Stimulated activated CD4-positive, alpha-beta T cell treated with anti-CD3 and anti-CD28 coated beads, Interleukin-1b, Interleukin-23, amount 100 ng/mL, for 1 hour (primary cell): ENCODE measurements at places on chromosomes 7 and 10.

GRCh38 chr7:129169171-129169671 is 19.2 kb upstream of the SMO start:
- no peak for DNase-seq

GRCh38 chr7:90211391-90212148 is at the start of gene STEAP2:
Gene STEAP2 (plus strand): TSS chr7:90211740. CDS start chr7:90225083, 13,343 bp downstream.
- no peak for DNase-seq

DNA sequence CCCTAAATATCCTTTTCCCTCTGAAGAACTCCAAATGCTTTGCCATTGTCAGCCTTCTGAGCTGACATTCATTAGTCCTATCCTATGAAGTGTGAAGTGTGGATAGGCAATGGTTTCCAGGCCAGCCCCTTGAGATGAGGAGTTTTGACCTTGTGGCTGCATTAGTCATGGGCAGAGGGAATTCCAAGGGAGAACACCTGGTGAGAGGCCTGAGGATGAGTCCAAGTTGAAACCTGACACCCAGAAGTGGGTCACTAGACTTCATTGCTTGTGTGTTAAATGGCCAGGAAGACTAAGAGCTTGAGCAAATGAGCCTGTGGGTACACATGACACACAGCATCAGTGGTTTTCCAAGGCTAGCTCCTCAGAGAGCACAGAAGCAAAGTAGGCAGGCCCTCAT is 260.8 kb downstream of the SKAP2 start:
- no peak for DNase-seq

- no peak for DNase-seq
Observed at GRCh38 chr7:106064771-106065574, 47.1 kb downstream of the SYPL1 start.

- no peak for DNase-seq
Observed at GRCh38 chr7:151923097-151923876, 33.0 kb upstream of the GALNTL5 start.

- DNase-seq = no peak
Observed at GRCh38 chr7:137999496-138000080, 2.3 kb downstream of the CREB3L2 start.

DNA sequence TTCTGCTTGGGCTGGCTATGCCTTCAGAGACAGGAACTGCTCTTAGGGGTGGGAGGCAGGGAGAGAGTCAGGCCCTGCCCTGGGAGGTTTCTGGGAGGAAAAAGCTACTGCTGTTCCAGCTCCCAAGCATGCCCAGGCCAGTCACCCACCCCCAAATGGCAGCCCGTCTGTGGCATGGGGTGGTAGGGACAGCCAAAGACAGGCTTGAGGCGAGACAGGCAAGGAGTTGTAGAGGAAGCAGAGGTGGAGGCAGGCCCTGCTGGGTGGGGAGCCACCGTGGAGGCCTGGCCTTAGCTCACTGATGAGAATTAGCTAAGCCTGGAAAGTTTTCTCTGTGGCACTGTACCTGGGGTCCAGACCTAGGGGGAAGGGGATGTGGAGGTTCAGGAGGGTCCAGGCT is 6.6 kb upstream of the SAMD8 start:
- no peak for DNase-seq

DNA sequence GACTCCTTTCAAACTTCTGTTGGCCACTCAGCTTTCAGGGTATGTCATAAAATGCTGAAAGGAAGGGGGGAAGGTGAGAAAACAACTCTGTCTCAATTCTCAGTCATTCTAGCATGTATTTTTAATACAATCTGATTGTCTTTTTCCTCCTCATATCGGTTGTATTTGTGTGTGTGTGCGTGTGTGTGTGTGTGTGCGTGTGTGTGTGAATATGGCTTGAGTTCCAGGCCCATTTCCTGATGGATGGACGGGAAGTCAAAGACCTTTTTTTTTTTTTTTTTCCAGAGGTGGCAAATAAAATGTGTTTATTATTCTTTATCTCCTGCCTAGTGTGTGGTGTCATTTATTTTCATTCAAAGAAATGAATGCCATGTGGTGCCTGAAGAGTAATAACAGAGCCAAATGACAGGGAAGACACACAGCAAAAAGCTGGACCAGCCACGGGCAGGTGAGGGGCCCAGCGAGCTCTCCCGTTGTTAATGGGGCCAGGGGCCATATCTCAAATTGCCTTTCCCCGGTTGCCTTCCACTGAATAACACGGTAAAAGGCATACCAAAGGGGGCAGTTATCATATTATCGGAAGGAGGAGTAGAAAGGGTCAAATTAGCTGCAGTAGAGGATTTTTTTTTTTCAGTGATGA is 3.1 kb upstream of the PLXNA4 start:
- no peak for DNase-seq

DNA sequence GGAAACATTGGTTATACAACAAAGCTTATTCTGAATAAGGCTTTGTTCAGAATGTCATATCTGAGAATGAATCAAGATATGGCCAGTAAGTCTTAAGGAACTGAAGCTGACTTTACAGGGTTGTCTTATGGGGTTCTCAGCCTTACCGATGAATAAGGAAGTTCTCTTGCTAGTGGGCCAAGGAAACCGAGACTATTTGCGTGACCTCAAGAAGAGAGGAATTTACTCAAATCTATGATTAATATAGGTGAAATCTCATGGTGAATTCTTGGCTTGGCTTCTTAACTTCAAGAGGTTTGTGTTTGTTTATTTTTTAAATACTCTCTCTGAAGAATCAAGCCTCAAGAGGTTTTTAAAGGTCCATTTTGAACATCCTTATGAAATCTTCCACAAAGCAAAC is 4.7 kb upstream of the MRLN start:
- no peak for DNase-seq

- DNase-seq = peak; percentile 24
Observed at GRCh38 chr10:35336084-35336831, at the start of gene CCNY. Gene CCNY (plus strand): TSS chr10:35336509. CDS start chr10:35337054, 545 bp downstream.

DNA sequence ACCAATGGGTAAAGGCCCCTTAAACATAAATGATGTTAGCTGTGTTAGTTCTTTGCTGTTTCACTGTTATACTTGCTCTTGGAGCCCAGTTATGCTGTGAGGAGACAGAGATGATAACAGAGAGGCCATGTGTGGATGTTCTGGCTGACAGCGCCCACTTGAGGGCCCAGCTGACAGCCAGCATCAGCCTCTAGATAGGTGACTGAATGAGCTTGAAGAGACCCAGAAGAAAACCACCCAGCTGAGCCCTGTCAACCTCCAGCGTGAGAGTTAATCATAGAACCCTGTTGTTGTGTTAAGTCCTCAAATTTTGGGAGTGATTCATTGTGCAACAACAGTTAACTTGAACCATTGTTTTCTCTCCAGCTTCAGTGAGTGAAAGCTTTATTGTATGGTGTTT is 91.7 kb downstream of the GLRX3 start:
- DNase-seq = no peak

DNA sequence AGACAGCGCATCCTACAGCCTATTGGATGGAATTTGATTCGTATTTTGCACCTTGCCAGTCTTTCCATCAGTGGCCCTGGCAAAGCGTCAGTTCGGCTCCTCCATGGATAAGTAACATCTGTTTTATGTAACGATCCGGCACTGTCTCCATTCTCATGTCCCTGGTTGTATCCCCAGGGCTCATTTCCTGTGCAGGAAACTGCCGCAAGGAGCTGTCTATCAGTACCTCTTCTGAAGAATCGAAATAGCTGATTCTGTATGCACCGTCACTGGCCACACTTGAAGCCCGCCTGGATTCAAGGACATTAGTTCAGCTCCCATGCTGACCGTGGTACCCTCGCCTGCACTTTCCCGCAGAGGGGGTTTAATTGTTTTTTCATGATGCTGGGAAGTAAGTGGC is 53.1 kb upstream of the NPS start:
- no peak for DNase-seq

DNA sequence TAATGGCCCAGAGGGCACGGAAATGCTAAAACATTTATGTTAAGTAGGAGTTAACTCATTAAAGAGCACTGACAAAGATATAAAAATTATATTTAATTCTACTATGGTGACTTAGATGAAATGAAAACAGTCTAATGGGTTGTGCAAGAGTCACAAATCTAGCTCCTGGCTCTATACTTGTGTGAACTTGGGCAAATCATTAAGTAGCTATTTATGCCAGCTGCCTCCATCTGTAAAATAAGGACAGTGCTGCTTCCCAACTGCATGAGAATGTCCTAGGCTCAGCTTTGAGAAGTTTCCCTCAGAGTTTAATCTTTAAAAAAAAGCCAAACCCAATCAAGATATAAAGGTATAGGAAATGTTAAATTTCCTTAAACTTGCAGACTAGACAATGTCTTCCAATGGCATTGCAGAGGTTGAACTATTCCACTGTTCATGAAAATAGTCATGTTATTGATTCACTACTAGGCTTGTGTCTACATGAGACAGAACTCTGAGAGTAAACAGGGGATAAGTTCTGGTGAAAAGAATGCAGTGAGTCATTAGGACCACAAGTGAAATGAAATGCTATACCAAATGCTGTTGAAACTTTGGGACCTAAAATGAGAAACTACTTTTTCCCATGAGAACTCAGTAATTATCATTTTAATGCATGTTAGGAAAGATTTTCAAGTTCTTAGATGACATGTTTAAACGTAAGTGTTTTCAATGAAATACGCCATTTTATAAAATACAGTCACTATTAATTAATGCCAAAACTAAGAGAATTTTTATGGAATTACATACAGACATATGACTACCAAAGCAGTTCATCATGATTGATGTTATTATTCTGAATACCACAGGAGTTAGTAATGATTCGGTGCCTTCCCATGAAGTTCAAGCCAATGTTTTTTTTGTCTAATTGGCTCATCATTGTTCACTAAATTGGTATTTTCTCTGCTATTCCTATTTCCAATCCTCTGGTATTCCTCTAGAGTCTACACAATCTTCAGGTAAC is 84.2 kb downstream of the CDK6 start:
- no peak for DNase-seq

GRCh38 chr10:61065051-61065450 is 121.1 kb upstream of the RHOBTB1 start:
- no peak for DNase-seq

GRCh38 chr10:26391701-26392695 is 46.1 kb upstream of the APBB1IP start:
- DNase-seq = no peak

DNA sequence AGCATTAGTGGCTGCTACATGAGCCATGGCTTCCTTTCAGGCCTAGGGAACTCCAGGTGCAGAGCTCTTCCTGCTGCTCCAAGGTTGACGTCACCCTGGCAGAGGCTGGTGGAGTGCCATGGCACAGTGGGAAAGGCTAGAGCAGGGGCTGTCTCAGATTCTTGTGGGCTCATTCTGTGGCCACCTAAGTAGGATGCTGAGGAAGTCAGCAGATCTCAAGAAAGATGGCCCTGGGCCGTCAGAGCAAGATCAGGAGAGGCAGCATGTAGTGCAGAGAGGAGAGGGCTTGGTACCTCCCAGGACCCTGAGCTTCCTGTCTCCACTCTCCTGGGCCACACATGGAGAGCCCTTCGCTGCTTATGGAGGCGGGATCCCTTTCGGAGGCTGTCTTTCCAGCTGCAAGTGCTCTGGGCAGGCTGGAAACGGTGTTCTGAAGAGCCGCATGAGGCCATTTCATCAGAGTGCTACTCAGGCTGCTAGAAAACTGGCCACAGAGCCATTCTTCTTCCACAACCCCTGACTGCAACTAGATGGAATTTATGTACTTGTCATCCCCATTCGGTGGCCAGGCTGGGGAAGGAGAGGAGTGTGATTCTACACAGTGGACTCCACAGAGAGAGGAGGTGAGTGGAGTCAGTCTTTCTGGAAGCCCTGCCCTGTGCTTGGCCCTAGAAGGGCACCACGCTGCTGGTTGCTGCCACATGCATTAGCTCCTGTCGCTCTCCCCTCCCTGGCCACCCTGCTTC is 304.2 kb downstream of the RPS24 start:
- no peak for DNase-seq

GRCh38 chr10:117431160-117431559 is 55.9 kb upstream of the PDZD8 start:
- DNase-seq = no peak

DNA sequence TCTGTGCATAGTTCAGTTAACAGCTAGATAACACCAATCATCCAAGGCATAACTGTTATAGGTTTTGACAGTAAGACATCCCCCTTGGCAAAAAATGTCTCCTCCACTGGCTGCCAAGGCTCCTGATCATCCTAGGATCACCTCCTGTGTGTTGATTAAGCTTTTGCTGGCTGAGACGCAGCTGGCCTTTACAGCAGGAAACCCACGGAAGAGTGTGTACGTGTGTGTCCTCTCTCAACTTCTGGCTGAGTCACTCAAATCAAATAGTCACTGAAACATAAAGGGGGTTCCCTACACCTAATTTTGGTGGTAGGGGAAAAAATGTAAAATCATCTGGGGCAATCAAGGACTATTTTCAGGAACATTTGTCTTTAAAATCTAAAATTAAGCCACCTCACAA is 208.8 kb downstream of the CTNNA3 start:
- no peak for DNase-seq

- DNase-seq = no peak
Observed at GRCh38 chr10:73591935-73592699, 975 bp upstream of the USP54 start.

DNA sequence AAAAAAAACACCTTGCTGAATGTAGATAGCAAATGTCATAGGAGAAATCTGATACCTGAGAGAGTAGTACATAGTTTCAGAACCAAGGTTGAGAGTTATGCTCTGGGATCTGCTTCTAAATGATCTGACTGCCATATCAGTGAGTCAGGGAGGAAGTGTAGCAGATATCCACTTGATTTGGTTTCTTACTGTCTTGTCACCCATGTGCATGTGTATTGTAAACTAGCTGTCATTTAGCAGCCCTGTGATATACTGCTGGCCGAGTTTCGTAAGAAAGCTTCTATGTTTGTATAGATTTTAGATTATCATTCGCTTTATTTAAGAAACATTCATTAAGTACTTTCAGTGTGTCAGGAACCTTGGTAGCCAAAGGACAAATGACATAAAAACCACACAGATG is 42.0 kb downstream of the SP4 start:
- DNase-seq = no peak

- DNase-seq = no peak
Observed at GRCh38 chr10:34492081-34492480, 323.0 kb downstream of the PARD3 start.

GRCh38 chr7:117048882-117049281 is 95.6 kb downstream of the ST7 start:
- DNase-seq = no peak

- DNase-seq = no peak
Observed at GRCh38 chr7:73831834-73832651, 1.2 kb downstream of the CLDN4 start.

GRCh38 chr10:34740321-34740720 is 74.8 kb downstream of the PARD3 start:
- DNase-seq = no peak

- no peak for DNase-seq
Observed at GRCh38 chr7:129167817-129168216, 20.6 kb upstream of the SMO start.

DNA sequence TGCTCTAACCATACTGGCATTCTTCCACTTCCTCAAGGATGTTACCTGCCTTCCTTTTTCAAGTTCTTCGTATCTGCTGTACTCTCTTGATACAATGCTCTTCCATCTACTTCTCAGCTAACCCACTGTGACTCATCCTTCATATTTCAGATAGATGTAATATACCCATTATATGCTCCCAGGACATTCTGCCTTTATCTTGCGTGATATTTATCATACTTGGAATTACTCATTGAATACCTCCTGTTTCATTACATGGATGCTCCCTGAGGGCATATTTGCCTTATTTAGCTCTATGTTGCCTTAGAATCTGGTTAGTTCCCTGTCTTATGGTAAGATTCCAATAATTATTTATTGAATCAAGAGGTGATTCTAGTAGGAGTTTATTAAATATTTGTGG is 706.4 kb downstream of the SORCS3 start:
- DNase-seq = no peak

GRCh38 chr7:108347616-108348015 is 108.6 kb downstream of the NRCAM start:
- no peak for DNase-seq
